HT1080 (cell line): ENCODE measurements at places on chromosomes 5 and 9. TPM values are rescaled to one million over a fixed set of nuclear protein-coding genes. Genes with fewer than 3 reads are reported as not detected.

- DNase-seq = no peak
These were observed 545.4 kb upstream of the TLE4 start for GRCh38 chr9:79026316-79026715.

DNA sequence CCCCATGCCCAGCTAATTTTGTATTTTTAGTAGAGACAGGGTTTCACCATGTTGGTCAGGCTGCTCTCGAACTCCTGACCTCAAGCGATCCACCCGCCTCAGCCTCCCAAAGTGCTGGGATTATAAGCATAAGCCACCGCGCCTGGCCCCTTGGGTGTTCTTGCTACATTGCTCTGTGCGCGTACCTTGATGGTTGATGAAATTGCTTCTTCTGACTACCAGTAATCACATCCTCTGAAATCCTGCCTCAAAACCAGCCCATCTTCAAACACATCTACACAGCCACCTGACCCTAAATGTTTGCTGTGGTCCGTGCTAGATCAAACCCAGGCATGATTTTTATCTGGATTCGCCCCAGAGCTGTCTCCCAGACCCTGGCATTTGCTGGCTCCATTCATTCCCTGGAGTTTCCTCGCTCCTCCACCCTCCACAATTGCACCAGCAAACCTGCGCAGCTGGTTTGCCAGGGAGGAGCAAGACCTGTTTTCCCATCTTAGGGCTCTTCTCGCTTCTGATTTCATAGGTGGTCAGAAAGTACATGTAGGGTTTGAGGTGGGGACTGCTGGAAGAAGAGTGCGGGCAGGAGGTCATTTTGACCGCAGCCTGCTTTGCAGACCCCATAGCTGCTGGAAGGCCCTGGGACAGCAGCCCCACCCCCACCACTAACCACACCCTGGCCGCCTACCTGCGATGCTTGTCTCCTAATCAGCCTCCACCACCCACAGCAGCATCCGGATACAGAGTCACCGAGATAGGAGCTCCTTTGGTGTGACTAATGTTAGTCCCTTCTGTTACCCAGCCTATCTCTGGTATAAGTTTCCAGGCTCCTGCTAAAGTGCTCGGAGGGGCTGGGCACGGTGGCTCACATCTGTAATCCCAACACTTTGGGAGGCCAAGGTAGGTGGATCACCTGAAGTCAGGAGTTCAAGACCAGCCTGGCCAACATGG is 22.7 kb downstream of the SWI5 start:
- DNase-seq = no peak

DNA sequence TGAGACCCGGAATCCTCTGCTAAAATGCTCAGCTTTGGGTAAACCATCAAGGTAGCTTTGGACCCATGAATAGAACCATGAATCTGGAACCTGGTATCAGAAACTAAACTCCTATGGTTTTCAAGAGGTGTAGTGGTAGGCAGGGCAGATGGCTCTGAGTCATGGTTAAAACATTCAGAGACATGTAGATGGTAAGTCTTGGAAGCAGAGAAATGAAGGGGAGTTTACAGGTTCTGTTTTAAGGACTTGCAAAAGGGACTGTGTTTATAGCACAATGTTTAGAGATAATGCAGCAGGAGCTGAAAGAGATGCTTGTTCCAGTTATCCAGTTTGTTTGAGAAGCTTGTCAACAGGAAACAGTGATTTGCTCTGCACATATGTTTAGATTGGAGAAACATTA is 36.0 kb upstream of the FBN2 start:
- peak; percentile 57 for DNase-seq

- DNase-seq = no peak
These were observed 49.7 kb upstream of the PLEKHG4B start for GRCh38 chr5:42250-42649.

DNA sequence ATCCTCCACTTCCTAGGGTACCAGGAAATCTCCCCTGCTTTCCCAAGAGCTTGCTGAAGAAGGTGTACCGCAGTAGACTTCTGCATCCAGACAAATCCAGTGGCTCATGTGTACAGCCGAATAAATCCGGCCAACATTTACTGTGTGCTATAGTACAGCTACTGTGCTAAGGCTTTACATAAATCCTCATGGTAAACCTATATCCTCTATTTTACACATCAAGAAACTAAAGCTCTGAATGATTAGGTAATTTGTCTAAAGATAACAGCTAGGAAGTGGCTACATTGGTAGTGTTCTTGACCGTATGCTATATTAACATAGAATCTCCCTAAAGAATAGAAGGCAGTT is 511 bp upstream of the WDR41 start:
- no peak for DNase-seq

The SHLD3 gene
- total RNA-seq = 4.5 and 4.6 TPM in 2 replicates

The SV2C gene
- total RNA-seq = not detected in 2 replicates

The GBGT1 gene
- total RNA-seq = 0.13 and 0.21 TPM in 2 replicates

- peak; percentile 89 for DNase-seq
These were observed 212.5 kb downstream of the GAS1 start for GRCh38 chr9:86734771-86735170.

GRCh38 chr9:2923766-2924379 is 80.0 kb upstream of the PUM3 start:
- DNase-seq = no peak

DNA sequence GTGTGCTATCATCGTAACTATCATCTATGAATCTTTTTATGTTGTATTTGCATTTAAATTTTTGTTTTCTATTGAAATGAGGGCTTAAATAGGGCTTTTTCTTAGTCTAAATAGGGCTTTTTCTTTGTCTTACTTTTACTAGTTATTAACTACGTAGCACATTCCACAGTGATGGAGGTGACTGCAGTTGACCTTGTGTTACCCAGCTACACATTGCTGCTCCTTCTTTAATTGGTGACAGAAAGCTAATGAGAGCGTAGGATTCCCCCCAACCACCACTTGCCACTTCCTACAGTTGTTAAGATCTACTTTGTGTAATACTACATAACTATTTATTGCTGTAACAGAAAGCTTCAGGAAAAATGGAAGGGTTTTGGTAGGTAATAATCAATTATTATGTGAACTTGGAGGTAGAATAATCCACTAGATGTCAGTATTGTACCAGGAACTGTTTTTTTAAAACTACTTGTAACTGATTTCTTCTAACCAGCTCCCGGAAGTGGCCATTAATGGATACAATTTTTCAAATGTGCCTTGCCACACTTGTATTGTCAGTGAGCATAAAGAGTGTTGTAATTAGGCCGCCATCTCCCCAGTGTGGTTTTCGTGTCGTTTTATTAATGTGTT is 18.0 kb downstream of the MTRR start:
- peak; percentile 30 for DNase-seq

The PNPLA7 gene
- 0.21 and 0.23 TPM in 2 replicates for total RNA-seq

DNA sequence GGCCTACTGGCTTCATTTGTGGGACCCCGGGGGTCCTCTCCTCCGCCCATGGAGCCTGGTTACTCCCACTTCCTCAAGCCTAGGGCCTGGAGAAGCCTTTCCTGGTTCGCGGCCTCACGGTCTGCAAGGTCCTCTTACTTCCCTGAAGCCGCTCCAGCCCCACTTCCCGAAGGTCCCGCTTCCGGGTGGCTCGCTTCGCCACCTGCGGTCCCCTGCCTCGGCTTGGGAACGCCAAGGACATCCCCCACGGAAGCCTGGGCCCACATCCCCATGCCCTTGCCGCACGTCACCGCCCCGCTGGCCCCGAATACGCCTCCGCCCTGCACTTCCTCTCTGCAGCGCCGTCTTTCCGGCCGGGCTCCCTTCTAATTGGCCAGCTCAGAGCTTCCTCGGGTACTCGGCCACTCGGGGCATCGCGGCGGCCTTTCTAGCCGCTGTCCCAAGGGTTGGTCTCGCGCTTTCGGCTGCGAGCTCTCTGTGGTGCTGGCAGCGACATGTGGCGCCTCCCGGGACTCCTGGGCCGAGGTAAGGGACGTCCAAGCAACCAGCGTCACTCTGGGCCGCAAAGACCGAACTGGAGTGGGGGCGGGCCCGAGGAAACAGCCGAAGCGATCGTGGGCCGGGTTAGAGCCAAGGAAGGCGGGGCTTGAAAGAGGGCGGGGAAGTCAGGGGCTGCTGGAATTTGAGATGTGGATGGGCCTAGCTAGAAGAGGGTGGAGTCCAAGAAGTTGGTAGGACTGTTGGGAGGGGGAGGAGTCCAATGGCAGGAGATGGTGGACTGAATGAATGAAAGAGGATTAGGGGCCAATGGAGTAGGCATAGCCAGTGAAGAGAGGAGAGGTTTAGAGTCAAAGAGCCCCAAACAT is at the start of gene DELE1:
DELE1 (plus strand) TSS at position 424 of the 866 bp plus-strand sequence; CDS start at position 495, 71 bp downstream.
- peak; percentile 95 for DNase-seq

DNA sequence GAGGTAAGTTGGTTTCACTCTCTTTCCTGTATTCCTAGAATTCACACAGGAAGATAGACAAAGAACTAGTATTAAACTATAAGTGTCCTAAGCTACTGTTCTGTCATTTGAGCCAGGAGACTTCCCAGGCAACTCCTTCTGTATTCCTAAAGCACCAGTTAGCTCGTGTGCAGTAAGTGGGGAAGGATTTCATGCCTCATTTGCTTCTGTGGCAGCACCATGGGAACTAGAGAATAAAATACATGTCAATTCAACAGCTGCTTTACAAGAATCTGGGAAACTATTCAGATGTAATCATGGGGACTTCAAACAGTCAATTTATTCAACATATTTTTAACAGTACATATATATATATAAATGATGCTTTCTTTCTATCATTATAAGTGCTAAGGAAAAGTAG is 762.3 kb downstream of the PRELID2 start:
- no peak for DNase-seq

DNA sequence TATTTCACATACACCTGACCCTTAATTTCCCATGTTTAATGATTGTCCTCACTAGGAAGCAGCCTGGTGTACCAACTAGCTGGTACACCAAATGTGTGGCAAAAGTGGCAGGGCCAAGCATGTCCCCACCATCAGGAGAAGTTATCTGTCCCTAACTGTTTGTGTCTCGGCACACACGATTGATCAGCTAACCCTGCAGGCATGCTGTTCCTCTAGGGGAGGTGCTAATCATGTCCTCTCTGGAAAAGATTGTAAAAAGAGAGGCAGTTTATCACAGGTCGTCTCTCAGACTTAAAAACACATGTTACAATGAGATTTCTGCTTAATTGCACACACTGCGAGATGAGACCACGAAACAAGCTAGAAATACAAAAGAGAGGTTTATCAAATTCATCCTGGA is 342.7 kb downstream of the DIRAS2 start:
- no peak for DNase-seq

GRCh38 chr5:43001748-43002147 is 38.4 kb downstream of the ANXA2R start:
- DNase-seq = no peak
